ENCODE measurements at places on chromosomes 1 and 21. TPM values are rescaled to one million over a fixed set of nuclear protein-coding genes. Genes with fewer than 3 reads are reported as not detected.

Gene LCE1B
- total RNA-seq = not detected

Gene SPTA1
- not detected for total RNA-seq

Gene RALGPS2
- 21.4 TPM for total RNA-seq

Gene NPHS2
- total RNA-seq = not detected

Gene PLA2G4A
- not detected for total RNA-seq

Gene LY9
- not detected for total RNA-seq

DNA sequence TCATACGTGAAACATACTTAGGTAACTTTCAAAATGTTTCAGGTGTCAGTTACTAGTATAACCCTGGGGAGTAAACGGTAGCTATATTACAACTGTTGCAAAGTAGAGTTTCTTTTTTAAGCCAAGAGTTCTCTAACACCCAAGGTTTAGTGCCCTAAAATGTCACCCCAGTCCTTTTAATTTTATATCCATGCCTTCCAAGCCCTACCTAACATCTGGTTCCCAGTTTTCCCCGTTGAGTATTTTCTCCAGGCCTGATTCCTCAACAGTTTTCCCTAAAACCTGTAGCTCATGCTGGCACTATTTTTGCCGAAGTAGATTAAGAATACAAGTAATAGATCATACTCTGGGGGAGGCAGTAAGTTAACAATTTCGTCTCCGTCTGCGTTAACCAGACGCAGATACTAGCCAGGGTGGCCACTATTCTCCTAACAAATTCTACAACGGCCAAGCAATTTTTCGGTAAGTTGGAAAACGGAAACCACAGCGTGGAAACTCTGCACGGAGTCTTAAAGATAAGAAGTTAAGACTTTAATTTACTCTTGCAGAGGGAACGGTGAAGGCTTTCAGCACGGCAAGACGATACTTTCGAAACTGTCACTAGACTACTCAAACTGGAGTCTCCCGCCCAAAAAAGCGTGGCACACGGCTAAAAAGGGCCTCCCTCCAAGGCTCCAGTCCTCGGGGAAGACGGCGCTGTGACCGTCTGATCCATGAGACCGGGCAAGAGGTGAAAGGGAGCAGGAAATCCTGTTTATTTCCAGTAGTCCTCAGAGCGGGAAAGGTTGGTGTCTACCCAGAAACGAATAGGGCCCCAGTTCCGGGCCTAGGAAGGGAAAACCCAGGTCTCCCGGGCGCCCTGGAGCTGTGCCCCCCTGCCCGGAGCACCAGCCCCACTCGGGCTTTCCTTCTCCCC, 945 bp downstream of the SRSF4 start:
- H3K36me3 ChIP-seq = peaks cover 49% of the 10 kb centered on the region
- H3K4me3 ChIP-seq = peak overlapping the region; percentile 94
- peaks cover 22% of the 10 kb centered on the region for H3K4me1 ChIP-seq

DNA sequence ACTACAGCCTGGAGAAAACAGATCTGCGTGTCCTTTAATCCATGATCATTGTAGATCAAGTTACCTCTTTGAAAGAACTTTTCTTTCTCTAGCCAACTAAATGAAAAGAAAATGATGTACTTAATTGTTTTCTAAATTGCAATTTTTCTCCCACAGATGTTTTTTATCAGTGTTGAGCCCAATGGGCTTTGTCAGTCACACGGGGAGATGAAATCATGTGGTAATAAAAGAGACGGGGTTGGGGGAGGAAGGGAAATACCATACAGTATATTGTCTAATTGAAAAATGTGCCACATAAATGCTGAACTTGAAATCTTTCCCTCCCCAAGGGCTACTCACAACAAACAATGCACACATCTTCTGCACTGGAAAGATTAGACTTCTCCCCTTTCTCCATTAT, 58.4 kb downstream of the NTMT2 start:
- H3K27ac ChIP-seq = no peak overlapping the region
- H3K4me3 ChIP-seq = no peak overlapping the region
- H3K27me3 ChIP-seq = no peaks in the 10 kb centered on the region
- H3K36me3 ChIP-seq = no peaks in the 10 kb centered on the region
- no peak for DNase-seq

DNA sequence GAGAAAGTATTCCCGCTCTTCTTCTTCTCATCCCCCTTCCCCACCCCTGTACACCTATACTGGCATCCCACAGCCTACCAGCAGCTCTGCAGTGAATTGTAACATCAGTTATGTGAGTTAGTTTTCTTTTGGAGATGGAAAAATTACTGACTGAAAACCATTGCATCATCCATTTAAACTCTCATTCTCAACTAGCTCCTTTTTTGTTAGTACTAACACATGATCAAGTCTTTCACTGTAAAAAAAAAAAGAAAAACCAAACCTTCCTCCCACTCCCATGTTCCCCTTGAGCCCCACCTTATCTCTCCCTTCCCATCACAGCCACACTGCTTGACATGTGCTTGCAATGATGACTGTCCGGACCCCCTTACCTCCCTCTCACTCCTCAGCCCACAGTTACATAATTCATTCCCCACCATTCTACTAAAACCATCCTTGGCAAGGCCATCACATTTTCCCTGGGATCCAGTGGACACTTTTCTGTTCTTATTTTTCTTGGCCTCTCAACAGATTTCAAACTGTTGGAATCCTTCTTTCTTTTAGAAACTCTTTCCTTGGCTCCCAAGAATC, 23.2 kb upstream of the RAVER2 start:
- no peak for DNase-seq
- H3K4me1 ChIP-seq = no peaks in the 10 kb centered on the region
- no peak overlapping the region for H3K4me3 ChIP-seq
- H3K36me3 ChIP-seq = no peaks in the 10 kb centered on the region
- no peak overlapping the region for H3K27ac ChIP-seq

DNA sequence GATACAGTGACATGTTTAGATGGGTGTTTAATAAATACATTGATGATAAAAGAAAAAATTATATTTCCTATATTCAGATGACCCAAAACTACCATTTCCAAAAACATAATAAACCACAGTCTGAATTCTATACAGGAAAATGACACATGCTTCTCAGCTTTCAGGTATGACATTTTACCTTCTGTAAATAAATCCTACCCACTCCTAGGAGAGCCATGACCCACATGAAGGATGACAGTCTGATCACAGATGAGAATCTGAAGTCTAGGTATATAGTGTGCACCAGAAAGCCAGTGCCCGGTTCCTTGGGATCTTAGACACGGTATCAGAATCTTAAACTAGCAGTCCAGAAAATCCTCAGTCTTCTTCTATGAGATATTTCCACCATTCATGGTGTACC, 3.7 kb upstream of the GJA9 start:
- H3K36me3 ChIP-seq = no peaks in the 10 kb centered on the region
- H3K4me3 ChIP-seq = no peak overlapping the region
- H3K27ac ChIP-seq = no peak overlapping the region
- DNase-seq = no peak

- no peak overlapping the region for H3K4me3 ChIP-seq
- no peak overlapping the region for H3K27ac ChIP-seq
- H3K27me3 ChIP-seq = no peaks in the 10 kb centered on the region
- DNase-seq = no peak
- peaks cover 15% of the 10 kb centered on the region for H3K36me3 ChIP-seq
- peaks cover 5% of the 10 kb centered on the region for H3K4me1 ChIP-seq
Observed at GRCh38 chr1:15705184-15705566, 21.1 kb downstream of the PLEKHM2 start.

GRCh38 chr1:25695771-25696311, 79.2 kb downstream of the MAN1C1 start:
- H3K4me1 ChIP-seq = peaks cover 17% of the 10 kb centered on the region
- no peaks in the 10 kb centered on the region for H3K27me3 ChIP-seq
- no peaks in the 10 kb centered on the region for H3K36me3 ChIP-seq
- peak overlapping the region; percentile 12 for H3K27ac ChIP-seq
- DNase-seq = peak; percentile 60
- H3K4me3 ChIP-seq = no peak overlapping the region

DNA sequence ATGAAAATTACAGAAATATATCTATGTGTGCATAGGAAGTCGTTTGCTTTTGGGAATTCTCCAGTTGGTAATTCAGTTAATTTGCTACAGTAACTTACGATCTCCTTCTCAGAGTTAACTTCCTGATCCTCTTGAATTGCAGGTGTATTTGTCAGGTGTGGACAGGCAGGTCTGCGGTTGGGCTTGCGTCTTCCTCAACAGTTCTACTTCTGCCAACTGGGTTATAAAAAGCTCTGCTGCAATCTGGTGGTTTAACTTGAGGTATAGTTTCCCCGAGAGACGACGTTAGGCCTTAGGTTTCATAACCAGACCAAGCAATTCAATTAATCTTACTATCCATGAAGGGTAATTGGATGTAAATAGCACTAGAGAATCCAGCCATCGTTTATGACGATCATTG, 88.2 kb downstream of the GABPA start:
- no peaks in the 10 kb centered on the region for H3K4me1 ChIP-seq
- no peak overlapping the region for H3K27ac ChIP-seq
- DNase-seq = no peak

DNA sequence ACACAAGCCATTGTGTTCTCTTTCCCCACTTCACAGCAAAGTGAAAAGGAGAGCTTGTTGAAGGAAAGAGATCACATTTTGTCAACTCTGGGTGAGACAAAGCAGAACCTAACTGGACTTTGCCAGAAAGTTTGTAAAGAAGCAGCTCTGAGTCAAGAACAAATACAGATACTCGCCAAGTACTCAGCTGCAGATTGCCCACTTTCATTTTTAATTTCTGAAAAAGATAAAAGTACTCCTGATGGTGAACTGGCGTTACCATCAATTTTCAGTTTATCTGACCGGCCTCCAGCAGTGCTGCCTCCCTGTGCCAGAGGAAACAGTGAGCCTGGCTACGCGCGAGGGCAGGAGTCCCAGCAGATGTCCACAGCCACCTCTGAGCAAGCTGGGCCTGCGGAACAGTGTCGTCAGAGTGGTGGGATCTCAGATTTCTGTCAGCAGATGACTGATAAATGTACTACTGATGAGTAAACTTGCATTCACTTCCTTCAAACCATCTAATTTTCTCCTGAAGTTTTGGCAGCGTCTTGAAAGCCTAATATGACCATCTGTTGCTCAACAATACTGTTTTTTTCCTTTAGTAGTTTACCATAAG, 43.7 kb downstream of the BACH1 start:
- H3K36me3 ChIP-seq = peaks cover 19% of the 10 kb centered on the region
- no peaks in the 10 kb centered on the region for H3K27me3 ChIP-seq
- 0 out of 2 replicates have a peak overlapping the region, but pooled peaks have one; percentile 4 for H3K4me3 ChIP-seq

DNA sequence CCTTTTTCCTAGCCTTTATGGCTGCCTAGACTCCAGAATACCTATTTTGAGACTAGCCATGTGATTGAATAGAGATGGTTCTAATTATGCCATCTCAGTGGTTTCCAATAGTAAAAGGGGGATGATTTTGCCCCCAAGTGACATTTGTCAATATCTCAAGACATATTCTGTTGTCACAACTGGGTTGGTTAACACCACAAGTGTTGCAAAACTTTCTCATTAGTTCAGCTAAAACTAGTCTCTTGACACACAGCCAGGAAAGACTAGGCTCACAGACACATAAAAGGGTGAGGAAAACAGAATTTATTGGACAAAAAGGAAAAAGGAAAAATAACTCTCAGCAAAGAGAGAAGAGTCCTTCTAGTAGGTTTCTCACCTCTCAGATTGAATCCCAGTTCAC, 39.9 kb upstream of the GBP5 start:
- H3K27me3 ChIP-seq = no peaks in the 10 kb centered on the region
- H3K27ac ChIP-seq = no peak overlapping the region
- H3K36me3 ChIP-seq = no peaks in the 10 kb centered on the region
- no peak for DNase-seq

GRCh38 chr1:79043506-79043905, 37.0 kb upstream of the ADGRL4 start:
- peaks cover 37% of the 10 kb centered on the region for H3K4me1 ChIP-seq
- DNase-seq = peak; percentile 85
- no peaks in the 10 kb centered on the region for H3K27me3 ChIP-seq
- H3K4me3 ChIP-seq = no peak overlapping the region
- H3K36me3 ChIP-seq = no peaks in the 10 kb centered on the region

DNA sequence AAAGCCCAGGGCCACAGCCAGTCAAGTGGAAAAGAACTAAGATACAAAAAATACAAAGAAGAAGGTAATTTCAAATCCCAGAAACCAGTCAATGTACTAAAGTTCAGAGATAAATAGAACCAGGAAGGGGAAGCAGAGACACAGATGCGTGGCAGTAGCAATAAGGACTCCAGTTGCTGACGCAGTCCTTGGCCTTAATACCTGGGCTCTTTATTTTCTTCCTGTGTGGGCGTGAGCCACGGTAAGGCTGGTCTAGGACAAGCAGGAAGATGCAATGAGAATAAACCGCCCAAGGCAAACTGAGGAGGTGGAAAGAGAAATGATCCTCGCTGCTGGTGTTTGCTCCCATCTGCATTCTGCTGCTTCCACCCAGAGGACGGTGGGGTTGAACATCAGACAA, 65.6 kb upstream of the PLXNA2 start:
- no peak overlapping the region for H3K4me3 ChIP-seq
- H3K27ac ChIP-seq = no peak overlapping the region
- H3K27me3 ChIP-seq = no peaks in the 10 kb centered on the region
- H3K4me1 ChIP-seq = peaks cover 23% of the 10 kb centered on the region
- DNase-seq = no peak

DNA sequence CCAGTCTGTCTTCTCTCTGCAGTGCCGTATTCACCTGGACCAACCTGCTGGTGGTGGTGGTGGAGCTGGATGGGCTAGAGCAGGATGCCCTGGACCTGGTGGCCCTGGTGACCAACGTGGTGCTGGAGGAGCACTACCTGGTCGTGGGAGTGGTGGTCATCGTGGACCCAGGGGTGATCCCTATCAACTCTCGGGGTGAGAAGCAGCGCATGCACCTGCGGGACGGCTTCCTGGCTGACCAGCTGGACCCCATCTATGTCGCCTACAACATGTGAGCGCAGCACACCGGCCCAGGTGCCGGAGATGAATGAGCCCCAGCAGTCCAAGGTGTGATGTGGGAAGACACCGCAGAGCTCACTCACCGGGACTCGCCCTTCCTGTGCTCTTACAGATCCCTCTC, 37.5 kb downstream of the S100B start:
- peaks cover 75% of the 10 kb centered on the region for H3K36me3 ChIP-seq
- H3K27ac ChIP-seq = no peak overlapping the region
- DNase-seq = no peak
- no peaks in the 10 kb centered on the region for H3K4me1 ChIP-seq
- H3K27me3 ChIP-seq = no peaks in the 10 kb centered on the region
- H3K4me3 ChIP-seq = no peak overlapping the region

GRCh38 chr1:72322910-72323309, 40.6 kb upstream of the NEGR1 start:
- no peak overlapping the region for H3K27ac ChIP-seq
- no peaks in the 10 kb centered on the region for H3K27me3 ChIP-seq
- H3K4me3 ChIP-seq = no peak overlapping the region
- no peaks in the 10 kb centered on the region for H3K4me1 ChIP-seq
- H3K36me3 ChIP-seq = no peaks in the 10 kb centered on the region

Data from SJSA1 (cell line).